ENCODE measurements at places on chromosomes 1 and 21. TPM values are rescaled to one million over a fixed set of nuclear protein-coding genes. Genes with fewer than 3 reads are reported as not detected.

The OPTC gene
- total RNA-seq = not detected

The RNF2 gene
- total RNA-seq = 23.2 TPM

The SLFNL1 gene
- 0.35 TPM for total RNA-seq

GRCh38 chr21:35942211-35943144 lies 117.8 kb downstream of the SETD4 start:
- DNase-seq = no peak
- H3K36me3 ChIP-seq = no peaks in the 10 kb centered on the region
- H3K4me1 ChIP-seq = no peaks in the 10 kb centered on the region
- H3K27me3 ChIP-seq = peaks cover 7% of the 10 kb centered on the region

DNA sequence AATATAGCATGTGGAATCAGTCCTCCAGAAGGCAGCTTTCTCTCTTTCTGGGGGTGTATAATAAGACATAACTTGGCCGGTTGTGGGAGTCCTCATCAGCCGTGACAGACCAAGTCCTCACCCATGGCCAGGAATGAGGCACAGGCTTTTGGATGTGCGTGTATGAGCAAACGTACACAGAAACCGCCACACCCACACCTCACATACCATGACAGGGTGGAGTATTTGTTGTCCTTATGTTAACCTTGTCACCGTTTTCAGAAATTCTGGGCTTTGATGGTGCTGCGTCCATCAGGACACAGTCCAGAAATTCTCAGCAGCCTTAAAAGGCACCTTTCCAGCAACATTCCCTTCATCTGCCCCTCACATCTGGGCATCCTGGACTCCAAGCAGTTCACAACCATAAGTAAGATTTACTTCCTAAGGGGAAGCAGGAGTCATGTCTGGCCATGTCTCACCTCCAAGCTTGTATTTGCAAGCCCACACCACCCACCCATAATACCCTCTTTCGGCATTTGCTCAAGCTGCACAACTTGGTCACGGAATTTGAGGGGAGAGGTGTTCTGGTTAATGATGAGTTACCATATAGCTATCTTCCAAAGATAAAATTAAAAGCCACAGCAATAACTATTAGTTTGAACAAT lies 12.4 kb downstream of the C1orf116 start:
- H3K27ac ChIP-seq = no peak overlapping the region
- no peaks in the 10 kb centered on the region for H3K36me3 ChIP-seq
- H3K27me3 ChIP-seq = peaks cover 6% of the 10 kb centered on the region
- no peak for DNase-seq

The ODF2L gene
- 31.8 TPM for total RNA-seq

GRCh38 chr21:38679534-38679933 lies 126.2 kb upstream of the ETS2 start:
- no peaks in the 10 kb centered on the region for H3K4me1 ChIP-seq
- H3K27ac ChIP-seq = no peak overlapping the region
- H3K27me3 ChIP-seq = peaks cover 21% of the 10 kb centered on the region

- peak overlapping the region; percentile 73 for H3K4me3 ChIP-seq
- H3K27me3 ChIP-seq = no peaks in the 10 kb centered on the region
- peak overlapping the region; percentile 90 for H3K27ac ChIP-seq
- no peak for DNase-seq
- H3K4me1 ChIP-seq = peaks cover 62% of the 10 kb centered on the region
Observed at GRCh38 chr1:116326486-116326885, 46.6 kb upstream of the ATP1A1 start.

- no peak overlapping the region for H3K4me3 ChIP-seq
- no peak for DNase-seq
- H3K27me3 ChIP-seq = no peaks in the 10 kb centered on the region
- H3K4me1 ChIP-seq = no peaks in the 10 kb centered on the region
- peaks cover 4% of the 10 kb centered on the region for H3K36me3 ChIP-seq
- H3K27ac ChIP-seq = peak overlapping the region; percentile 7
Observed at GRCh38 chr1:226362891-226363447, 44.9 kb downstream of the PARP1 start.

DNA sequence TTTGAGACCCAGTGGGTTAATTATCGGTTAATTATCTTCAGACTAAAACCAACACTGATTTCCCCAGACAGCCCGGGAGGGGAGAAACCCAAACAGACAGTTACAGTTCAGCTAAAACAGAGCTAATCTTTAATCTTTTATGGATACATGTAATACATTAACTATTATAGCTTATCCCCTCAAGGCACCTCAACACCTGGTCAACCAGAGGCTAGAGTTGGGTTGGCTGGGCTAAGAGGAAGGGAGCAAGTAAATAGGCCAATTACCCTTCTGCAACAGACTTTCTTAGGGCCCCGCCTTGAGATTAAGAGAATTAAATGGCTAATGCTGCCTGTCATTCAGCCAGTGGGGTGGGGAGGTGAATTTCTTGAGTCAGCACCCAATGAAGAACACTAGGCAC lies 6.6 kb upstream of the MED18 start:
- no peaks in the 10 kb centered on the region for H3K27me3 ChIP-seq
- peaks cover 6% of the 10 kb centered on the region for H3K4me1 ChIP-seq
- DNase-seq = no peak
- H3K36me3 ChIP-seq = no peaks in the 10 kb centered on the region
- H3K27ac ChIP-seq = no peak overlapping the region

The NHLH2 gene
- total RNA-seq = not detected

The CELA3B gene
- not detected for total RNA-seq

DNA sequence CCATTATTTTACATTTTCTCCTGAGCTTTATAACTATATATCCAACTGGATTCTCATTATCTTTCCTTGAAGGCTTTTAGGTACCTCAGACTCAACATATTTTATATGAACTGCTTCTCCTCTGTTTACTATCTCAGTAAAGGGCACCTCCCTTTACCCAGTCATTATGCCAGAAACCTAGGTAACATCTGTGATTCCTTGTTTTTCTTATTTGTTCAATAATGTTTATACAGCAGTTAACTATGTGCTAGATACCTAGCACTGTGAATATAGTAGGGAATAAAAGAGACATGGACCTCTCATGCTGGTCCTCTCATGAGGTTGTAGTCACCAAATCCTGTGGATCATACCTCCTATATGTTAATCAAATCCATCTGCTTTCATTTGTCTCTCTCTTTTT lies 25.6 kb downstream of the PPP1R12B start:
- H3K36me3 ChIP-seq = peaks cover 3% of the 10 kb centered on the region
- H3K27ac ChIP-seq = no peak overlapping the region
- H3K4me1 ChIP-seq = peaks cover 21% of the 10 kb centered on the region
- H3K27me3 ChIP-seq = no peaks in the 10 kb centered on the region
- no peak for DNase-seq
- H3K4me3 ChIP-seq = no peak overlapping the region

- H3K4me3 ChIP-seq = peak within 1 kb of the TSS; percentile 90
- peak within 1 kb of the TSS; percentile 97 for H3K27ac ChIP-seq
- no peaks in the 10 kb centered on the region for H3K27me3 ChIP-seq
- DNase-seq = peak; percentile 85
- H3K4me1 ChIP-seq = peaks cover 40% of the 10 kb centered on the region
Observed at GRCh38 chr1:161098210-161099068, at the start of gene KLHDC9. KLHDC9 (plus strand) TSS chr1:161098361; CDS start chr1:161098536, 175 bp downstream.

- peak; percentile 55 for DNase-seq
- no peak overlapping the region for H3K27ac ChIP-seq
- H3K4me3 ChIP-seq = no peak overlapping the region
- H3K36me3 ChIP-seq = peaks cover 1% of the 10 kb centered on the region
- H3K4me1 ChIP-seq = no peaks in the 10 kb centered on the region
- H3K27me3 ChIP-seq = no peaks in the 10 kb centered on the region
Observed at GRCh38 chr1:42173155-42173933, 8.8 kb upstream of the GUCA2A start.

DNA sequence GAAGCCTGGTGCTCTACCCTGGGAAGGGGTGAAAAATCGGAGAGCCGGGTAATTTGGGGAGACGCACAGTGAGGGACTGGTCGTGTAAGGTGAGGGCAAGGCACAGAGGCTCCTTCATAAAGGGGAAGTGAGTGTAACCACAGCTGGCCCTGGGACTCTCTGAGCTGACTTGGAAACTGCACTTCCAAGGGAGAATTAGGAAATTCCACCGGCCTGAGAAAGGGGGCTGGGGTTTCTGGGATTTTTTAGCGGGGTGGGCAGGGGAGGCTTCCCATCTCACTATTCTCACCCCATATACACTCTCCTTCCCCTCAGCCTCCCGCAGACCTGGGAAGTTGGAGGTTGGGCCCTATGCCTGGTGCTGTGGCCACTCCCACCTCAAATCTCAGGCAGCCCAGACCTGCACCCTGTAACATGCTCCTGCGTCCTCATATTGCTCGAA lies 88.3 kb upstream of the IPO9 start:
- peaks cover 18% of the 10 kb centered on the region for H3K4me1 ChIP-seq
- peaks cover 40% of the 10 kb centered on the region for H3K27me3 ChIP-seq
- peak overlapping the region; percentile 38 for H3K27ac ChIP-seq
- peak overlapping the region; percentile 86 for H3K4me3 ChIP-seq

- no peak overlapping the region for H3K27ac ChIP-seq
- H3K4me3 ChIP-seq = no peak overlapping the region
- H3K4me1 ChIP-seq = no peaks in the 10 kb centered on the region
- no peak for DNase-seq
- H3K27me3 ChIP-seq = no peaks in the 10 kb centered on the region
Observed at GRCh38 chr1:92707709-92708108, 77.2 kb downstream of the EVI5 start.

DNA sequence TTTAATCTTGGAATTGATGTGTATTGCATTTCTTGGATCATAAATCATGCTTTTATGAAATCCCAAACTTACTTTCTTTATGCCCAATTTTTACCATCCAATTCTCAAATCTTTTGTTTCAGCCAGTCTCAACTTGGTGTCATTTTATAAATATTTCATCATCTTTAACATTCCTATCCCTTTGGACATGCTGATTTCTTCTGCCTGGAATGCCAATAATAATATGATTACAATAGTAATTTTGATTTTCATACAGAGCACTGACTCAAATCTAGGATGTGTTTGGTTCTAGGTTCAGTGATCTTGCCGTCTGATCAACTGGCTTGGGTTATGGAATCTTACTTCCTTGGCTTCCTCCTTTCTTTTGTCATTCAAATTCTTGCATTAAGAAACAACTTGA lies 12.8 kb downstream of the RRP15 start:
- no peak overlapping the region for H3K27ac ChIP-seq
- peaks cover 25% of the 10 kb centered on the region for H3K4me1 ChIP-seq

The UTS2 gene
- total RNA-seq = not detected

GRCh38 chr21:17044696-17045095 lies 468.1 kb upstream of the CXADR start:
- H3K27me3 ChIP-seq = no peaks in the 10 kb centered on the region
- DNase-seq = no peak
- no peak overlapping the region for H3K4me3 ChIP-seq
- H3K4me1 ChIP-seq = no peaks in the 10 kb centered on the region

The CYP2J2 gene
- 0.82 TPM for total RNA-seq

GRCh38 chr1:12809933-12810332 lies 18.7 kb downstream of the PRAMEF1 start:
- DNase-seq = no peak
- no peak overlapping the region for H3K27ac ChIP-seq
- peaks cover 3% of the 10 kb centered on the region for H3K36me3 ChIP-seq

DNA sequence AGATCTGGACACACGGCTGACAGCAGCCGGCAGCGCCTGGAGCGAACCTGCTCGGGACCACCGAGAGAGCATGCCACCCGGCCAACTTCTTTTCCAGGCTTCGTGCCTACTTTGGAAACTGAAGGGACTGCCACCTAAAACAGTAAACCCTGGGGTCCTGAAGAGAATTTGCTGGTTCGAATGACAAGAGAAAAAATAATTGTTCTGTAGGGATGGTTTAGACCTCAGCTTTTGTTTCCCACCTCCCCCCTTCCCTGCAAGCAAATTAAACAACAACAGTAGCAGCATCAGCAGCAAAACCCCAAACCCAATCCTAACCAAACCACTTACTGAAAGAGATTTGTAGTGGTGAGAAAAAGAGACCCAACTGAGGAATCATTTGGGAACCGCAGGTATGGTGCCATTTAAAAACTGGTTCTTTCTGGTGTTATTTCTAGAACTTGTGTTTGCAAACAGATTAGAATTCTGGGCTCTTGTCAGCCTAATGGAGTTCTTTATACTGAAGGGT lies 105.6 kb downstream of the LEPR start:
- no peak overlapping the region for H3K27ac ChIP-seq
- H3K27me3 ChIP-seq = peaks cover 38% of the 10 kb centered on the region
- H3K4me1 ChIP-seq = peaks cover 5% of the 10 kb centered on the region
- no peaks in the 10 kb centered on the region for H3K36me3 ChIP-seq
- DNase-seq = no peak

The KRTAP13-1 gene
- not detected for total RNA-seq

The SPRR5 gene
- not detected for total RNA-seq

- H3K27ac ChIP-seq = no peak overlapping the region
- peaks cover 2% of the 10 kb centered on the region for H3K36me3 ChIP-seq
- DNase-seq = no peak
Observed at GRCh38 chr1:35894183-35894582, 11.2 kb downstream of the AGO1 start.

DNA sequence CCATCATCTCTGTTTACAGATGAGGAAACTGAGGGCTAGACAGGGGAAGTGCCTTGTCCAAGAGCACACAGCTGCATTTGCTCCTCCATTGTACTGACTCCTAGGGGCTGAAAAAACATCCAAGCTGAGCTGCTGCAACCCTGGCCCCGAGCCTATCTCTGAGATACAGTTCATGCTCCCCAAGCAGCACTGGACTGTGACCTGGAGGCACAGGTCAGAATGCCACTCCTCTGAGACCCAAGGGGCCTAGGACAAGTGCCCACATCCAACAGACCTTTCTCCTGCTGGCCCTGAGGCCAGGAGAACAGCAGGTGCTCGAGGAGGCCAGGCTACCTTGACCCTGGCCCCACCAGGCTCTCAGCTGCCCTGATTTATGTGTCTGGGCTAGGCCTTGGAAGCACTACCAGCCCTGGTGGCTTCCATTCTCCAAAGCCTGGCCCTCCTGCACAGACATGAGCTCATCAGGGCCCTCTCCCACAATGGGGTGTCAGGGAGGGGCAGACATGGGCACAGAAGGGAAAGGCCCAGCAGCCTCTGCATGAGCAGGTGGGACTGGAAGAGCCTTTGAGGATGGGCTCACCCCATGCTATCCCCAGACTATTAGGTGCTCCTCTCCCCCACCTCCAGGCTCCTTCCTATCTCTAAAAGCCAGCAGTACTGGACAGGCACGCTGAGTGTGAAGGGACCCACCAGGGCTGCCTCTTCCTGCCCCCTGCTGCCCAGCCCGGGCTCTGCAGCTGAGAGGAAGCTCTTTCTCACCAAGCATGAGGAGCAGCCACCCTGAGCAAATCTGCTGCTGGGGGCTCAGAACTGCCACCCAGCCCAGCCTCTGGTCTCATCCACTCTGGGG lies 18.8 kb downstream of the ADGRB2 start:
- peak; percentile 74 for DNase-seq
- H3K27me3 ChIP-seq = peaks cover 24% of the 10 kb centered on the region
- H3K27ac ChIP-seq = no peak overlapping the region
- H3K36me3 ChIP-seq = no peaks in the 10 kb centered on the region

GRCh38 chr1:38004284-38005108 lies 818 bp downstream of the FHL3 start:
- H3K27me3 ChIP-seq = no peaks in the 10 kb centered on the region
- peaks cover 57% of the 10 kb centered on the region for H3K4me1 ChIP-seq
- H3K27ac ChIP-seq = peak overlapping the region; percentile 79
- peaks cover 3% of the 10 kb centered on the region for H3K36me3 ChIP-seq
- DNase-seq = no peak
- peak overlapping the region; percentile 84 for H3K4me3 ChIP-seq

GRCh38 chr1:52676249-52676903 lies 21.8 kb downstream of the COA7 start:
- H3K27ac ChIP-seq = no peak overlapping the region
- DNase-seq = no peak
- no peaks in the 10 kb centered on the region for H3K27me3 ChIP-seq
- peaks cover 20% of the 10 kb centered on the region for H3K4me1 ChIP-seq

- no peak for DNase-seq
- H3K4me1 ChIP-seq = peaks cover 8% of the 10 kb centered on the region
- H3K27ac ChIP-seq = no peak overlapping the region
- no peaks in the 10 kb centered on the region for H3K36me3 ChIP-seq
- H3K4me3 ChIP-seq = no peak overlapping the region
Observed at GRCh38 chr1:156622581-156623297, 3.5 kb downstream of the HAPLN2 start.

The SELL gene
- total RNA-seq = 331 TPM

All from activated T-cell treated with anti-CD3 and anti-CD28 coated beads, Interleukin-2, amount 50 U/mL, for 72 hours (primary cell).